ENCODE measurements at places on chromosomes 2 and 18.

DNA sequence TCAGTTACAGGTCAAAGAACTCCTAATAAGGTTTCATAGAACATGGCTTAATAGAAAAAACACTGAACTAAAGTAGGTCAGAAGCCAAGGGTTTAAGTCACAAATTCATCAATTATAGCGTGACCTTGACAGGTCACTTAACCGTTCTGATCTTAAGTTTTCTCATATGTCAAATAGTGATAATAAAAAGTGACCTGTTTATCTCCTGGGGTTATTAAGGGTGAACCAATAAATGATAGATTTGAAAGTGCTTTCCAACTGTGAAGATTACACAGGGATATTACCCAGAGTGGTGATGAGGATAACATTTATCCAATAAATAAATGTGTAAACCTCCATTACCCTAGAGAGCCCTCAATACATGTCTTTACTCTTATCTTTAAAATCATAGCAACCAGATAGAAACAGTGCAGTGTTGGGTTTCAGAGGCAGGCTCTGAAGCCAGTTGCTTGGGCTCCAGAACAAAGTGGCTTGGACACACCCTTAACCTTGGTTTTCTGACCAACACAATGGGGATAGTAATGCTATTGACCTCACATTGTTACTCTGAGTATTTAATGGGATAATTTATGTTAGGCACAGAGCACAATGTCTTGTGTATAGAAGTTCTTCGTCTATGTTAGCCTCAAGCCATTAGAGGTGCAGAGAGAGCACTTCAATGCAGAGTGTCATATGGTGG lies 48.6 kb downstream of the KLHL14 start:
- no peak for DNase-seq

DNA sequence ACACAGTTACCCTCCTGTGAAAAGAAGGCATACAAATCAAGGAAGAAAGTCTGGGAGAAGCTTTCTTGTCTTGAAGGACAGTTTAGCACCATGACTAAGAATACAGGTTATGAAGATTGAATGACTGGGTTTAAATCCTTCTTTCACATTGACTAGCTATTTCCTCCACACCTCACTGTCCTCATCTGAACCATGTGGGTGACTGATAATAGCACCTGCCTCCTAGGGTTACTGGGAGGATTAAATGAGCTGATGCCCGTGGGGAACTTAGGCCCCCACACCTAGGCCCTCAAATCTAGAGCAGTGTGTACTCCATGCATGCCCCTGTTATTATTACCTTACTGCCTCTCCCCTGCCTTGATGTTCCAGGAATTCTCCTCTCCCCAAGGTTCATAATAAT lies 202.9 kb downstream of the FBXO15 start:
- DNase-seq: no peak

DNA sequence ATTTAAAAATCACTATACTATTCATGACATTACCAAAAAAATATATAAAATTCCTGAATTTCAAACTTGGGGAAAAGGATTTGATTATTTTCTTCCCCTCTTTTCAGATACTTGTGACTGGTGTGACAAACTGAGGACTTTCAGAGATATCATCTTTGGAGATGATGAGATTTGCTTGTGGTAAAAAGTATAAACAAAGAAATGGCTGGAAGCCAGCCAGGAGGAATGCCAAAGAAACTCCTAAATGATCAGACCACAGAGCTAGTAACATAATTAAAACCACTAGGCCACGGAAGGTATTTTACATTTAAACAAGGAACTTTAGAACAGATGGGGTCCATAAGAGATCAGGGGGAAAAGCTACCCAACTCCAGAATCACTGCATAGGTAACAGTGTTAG lies 58.7 kb downstream of the PIGN start:
- DNase-seq: no peak

GRCh38 chr2:208579678-208580077 lies 173.1 kb downstream of the PTH2R start:
- DNase-seq: peak; percentile 32

GRCh38 chr2:20629581-20630171 lies 21.2 kb downstream of the HS1BP3 start:
- no peak for DNase-seq

DNA sequence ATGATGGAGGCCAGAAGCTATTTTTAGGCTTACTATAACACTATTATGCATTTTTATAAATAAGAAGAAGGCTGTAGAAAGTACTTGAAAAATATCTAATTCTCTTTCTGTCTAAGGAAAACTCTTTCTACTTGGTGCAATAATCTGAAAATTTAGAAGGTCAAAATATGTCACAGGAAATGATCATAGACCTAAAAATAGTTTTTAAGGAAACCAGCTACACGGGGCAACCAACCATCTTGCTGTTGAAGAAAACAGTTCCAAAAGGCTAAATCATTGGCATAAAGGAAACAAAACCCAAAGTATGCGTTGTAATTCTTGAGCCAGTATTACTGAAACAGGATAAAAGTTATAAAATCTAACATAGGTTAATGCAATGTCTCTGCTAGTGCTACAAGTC lies 40.2 kb downstream of the SOCS6 start:
- no peak for DNase-seq

DNA sequence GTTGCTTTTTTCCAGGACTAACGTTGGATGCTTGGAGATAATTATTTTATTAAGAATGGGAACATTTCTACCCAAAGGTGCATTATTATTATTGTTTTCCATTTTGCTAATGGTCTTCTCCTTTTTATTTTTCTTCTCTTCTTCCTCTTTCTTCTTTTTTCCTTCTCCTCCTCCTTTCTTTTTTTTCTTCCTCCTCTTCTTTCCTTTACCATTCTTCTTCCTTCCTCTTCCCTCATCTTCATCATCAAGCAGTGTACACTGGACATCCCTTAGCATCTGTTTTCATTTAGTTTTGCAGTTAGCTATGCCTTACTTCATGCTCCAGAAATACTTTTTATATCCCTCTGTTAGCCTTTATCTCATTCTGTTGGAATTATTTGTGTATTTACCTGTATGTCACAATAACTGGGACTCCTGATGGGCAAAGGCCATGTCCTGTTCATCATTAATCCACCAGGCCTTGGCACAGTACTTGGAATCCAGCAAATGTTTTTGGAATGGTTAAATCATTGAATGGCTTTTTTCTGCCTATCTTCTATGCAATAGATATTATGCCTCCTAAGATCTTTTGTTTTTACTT lies 162.7 kb downstream of the CAMKMT start:
- DNase-seq: no peak

DNA sequence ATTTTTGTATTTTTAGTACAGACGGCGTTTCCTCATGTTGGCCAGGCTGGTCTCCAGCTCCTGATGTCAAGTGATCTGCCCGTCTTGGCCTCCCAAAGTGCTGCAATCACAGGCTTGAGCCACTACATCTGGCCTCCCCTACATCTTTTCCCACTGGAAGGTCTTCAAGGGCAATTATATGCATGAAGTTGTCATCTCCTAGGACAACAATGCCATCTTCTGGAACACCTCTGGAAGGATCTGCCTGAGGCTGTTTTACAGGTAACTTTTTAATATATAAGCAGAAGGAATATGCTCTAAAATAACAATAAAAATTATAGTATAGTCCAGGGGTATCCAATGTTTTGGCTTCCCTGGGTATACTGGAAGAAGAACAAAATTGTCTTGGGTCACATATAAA lies 321.4 kb downstream of the AFF3 start:
- DNase-seq: no peak

DNA sequence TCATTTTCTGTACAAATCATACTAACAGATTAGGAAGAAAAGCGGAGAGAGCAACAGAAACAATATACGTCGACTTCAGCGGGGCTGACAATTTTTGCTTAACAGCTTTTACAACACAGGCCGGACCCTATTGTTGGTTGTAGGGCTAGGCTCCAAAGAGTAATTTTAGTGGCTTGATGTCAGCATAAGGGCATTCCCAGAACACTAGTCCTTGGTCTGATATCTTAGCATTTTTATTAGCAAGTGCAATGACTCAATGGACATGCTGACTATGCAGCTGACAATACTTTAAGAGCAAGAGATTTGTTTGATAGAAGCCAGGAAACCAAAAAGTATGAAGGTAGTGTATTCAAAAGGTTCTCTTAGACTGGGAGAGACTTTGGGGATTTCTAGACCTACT lies 209.9 kb downstream of the LNPK start:
- DNase-seq: no peak

GRCh38 chr18:47873625-47874024 lies 56.8 kb downstream of the SMAD2 start:
- no peak for DNase-seq

DNA sequence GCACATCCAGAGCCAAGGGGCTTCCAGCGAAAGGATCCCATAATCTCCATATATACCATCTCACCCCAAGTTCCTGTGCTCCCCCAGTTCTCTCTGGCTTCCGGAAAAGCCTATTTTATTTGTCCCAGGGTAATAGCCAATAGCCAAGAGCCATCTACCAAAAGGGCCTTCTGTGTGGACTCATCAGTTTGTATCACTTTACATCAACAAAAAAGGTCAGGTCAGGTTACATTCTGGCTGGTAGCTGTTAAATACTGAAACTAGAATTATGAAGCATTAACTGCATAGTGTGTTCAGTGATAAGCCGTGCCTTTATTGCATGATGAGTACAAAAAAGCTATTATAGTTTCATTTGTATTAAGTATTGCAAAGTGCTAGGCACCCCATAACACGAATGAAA lies 223.7 kb downstream of the IRS1 start:
- no peak for DNase-seq

DNA sequence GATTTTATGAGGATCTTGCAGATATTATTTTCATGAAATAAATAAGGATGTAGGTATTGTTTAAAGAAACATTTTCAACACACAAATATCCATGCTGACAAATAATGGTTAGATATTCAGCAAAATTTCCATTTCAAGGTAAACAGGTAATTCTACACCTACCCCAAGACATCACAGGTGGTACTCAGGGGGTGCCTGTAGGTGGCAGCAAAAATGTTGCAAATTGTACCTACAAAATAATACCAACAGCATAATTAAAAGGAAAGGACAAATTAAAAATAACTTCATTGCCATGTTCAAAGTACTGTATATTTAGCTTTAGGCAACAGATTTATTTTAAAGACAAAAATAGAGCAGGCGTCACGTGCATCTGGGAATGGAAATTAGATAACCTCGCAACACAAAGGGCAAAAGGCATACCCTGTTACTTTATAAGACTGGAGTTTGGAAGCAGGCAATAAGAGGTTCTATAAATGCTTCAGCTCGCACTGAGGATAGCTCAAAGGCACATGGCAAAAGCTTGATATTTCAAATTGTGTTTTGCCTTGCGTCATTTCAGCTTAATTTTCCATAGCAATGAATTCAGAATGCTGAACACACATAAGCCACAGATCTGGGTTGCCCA lies 630.5 kb downstream of the TDRD15 start:
- no peak for DNase-seq

GRCh38 chr2:60764736-60765534 lies 8.9 kb downstream of the PAPOLG start:
- no peak for DNase-seq

- DNase-seq: no peak
Observed at GRCh38 chr18:55768255-55768654, 180.3 kb upstream of the TCF4 start.

DNA sequence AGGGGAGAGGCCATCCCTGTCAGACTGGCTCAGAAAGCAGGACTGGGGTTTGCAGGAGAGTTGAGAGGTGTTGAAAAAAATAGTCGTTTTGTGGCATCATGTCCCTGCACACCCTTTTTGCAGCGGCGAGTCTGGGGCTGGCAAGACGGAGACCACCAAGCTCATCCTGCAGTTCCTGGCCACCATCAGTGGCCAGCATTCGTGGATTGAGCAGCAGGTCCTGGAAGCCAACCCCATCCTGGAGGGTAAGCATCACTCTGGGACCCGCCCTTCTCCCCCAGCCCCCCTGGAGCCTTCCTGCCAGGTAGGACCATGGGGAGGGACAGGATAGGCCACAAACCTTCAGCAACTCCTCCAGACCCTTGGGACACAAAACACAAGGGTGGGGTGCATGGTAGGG lies 34.2 kb downstream of the MYO7B start:
- no peak for DNase-seq

- no peak for DNase-seq
Observed at GRCh38 chr18:48994044-48994651, 43.4 kb upstream of the SMAD7 start.

- DNase-seq: no peak
Observed at GRCh38 chr2:217905395-217905794, 97.4 kb downstream of the TNS1 start.
